HCT116 (cell line): ENCODE measurements at places on chromosomes 1 and 21. TPM values are rescaled to one million over a fixed set of nuclear protein-coding genes. Genes with fewer than 3 reads are reported as not detected.

GRCh38 chr21:33892853-33893252, 22.8 kb downstream of the ATP5PO start:
- no peaks in the 10 kb centered on the region for H3K27me3 ChIP-seq
- H3K27ac ChIP-seq = no peak overlapping the region
- no peak for DNase-seq
- H3K4me3 ChIP-seq = no peak overlapping the region
- H3K36me3 ChIP-seq = no peaks in the 10 kb centered on the region

The DMRTA2 gene
- total RNA-seq = not detected

GRCh38 chr1:42926879-42927242, 31.8 kb downstream of the SLC2A1 start:
- H3K27me3 ChIP-seq = no peaks in the 10 kb centered on the region
- DNase-seq = no peak
- peaks cover 57% of the 10 kb centered on the region for H3K4me1 ChIP-seq
- no peak overlapping the region for H3K4me3 ChIP-seq

The EPHA8 gene
- total RNA-seq = 0.30 TPM

DNA sequence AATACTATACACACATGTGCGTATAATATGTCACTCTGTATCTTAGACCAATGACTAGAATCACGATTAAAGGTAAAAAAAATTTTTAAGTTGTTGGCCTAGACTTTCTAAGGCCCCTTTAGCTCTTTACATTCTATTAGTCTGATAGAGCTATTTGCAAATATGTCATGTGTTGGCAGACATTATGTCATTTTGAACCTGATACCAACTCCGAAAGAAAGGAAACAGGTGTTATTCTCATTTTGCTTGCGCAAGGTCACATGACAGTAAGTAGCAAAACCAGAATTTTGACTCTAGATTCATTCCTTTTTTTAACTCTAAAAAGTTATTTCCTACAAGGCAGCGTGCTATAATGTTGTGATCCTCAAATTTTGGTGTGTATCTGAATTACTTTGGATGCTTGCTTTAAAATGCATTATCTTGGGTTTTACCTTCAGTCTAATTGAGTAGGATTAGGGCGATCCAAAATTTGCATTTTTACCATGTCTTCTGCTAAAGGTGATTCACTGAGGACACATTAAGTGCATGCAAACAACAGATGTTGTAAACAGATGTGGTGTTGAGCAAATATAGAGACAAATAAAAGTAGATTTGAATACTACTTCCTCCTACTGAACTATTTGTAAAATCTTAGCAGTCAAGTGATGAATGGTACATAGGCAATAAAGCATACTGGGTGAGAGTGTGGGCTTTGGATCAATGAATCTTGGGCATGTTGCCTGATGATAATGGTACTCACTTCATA, 63.5 kb upstream of the KIAA1614 start:
- no peak overlapping the region for H3K4me3 ChIP-seq
- no peaks in the 10 kb centered on the region for H3K4me1 ChIP-seq
- no peaks in the 10 kb centered on the region for H3K27me3 ChIP-seq
- H3K27ac ChIP-seq = no peak overlapping the region
- no peaks in the 10 kb centered on the region for H3K36me3 ChIP-seq

DNA sequence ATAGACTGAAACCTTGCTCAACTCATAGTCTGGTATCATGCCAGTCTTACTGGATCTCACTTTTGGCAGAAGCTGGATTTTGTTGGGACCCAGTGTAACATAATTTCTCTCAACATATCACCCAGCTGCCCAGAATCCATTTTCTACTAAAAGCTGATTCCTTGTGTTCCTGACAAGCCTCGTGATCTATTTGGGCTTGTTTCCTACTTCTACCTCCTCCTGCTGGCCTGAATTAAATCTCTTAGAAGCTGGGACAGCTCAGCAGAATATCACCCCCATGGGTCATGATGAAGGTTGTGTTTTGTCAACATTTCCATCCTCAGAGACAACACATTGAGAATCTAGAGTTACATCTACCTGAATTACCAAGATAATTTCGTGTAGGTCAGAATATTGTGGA, 7.7 kb downstream of the GOLT1A start:
- no peak for DNase-seq
- peaks cover 27% of the 10 kb centered on the region for H3K4me1 ChIP-seq
- H3K4me3 ChIP-seq = no peak overlapping the region

The PGLYRP4 gene
- not detected for total RNA-seq

DNA sequence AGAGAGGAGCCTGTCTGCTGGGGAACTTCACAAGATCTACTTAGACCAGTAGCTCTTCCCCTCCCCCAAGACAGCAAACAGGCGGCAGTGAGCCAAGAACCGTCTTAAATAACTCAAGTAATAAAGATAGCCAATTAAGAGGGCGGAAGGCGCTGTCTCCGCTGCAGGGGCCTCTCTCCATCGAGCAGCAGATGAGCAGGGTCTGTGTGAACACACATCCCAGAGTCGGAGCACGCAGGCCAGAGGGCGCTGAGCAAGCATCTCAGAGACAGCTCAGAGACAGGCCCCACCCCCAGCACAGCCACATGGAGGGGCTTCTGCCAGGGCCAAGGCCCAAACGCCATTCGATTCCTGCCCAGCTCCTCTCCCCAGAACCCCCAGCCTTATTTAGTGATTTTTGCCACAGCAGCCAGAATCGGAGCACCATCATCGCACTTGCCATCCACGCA, 11.1 kb downstream of the IFFO2 start:
- no peaks in the 10 kb centered on the region for H3K36me3 ChIP-seq
- H3K27me3 ChIP-seq = no peaks in the 10 kb centered on the region
- H3K27ac ChIP-seq = no peak overlapping the region
- no peak for DNase-seq

DNA sequence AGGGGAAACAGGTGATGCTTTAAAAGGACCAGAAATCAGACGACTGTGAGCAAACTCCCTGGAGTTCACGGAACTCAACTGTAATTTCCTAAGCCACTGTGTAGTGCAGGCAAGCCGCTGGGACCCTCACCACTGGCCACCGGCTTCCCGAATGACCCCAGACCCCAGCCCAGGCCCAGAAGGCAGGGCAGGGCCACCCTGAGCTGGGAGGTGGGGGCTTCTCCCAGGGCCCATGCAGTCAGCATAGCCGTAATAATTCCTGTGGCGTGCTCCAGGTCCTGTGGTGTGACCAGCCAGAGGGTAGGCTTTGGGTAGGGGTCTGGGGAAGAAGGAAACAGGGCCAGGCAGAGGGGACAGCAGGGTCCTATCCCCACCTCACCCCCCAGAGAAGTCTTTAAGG, 3.5 kb upstream of the ARF1 start:
- no peaks in the 10 kb centered on the region for H3K27me3 ChIP-seq
- no peaks in the 10 kb centered on the region for H3K4me1 ChIP-seq
- H3K27ac ChIP-seq = no peak overlapping the region
- DNase-seq = no peak
- H3K36me3 ChIP-seq = 0 out of 2 replicates have a peak, but pooled peaks cover under 1% of the 10 kb centered on the region
- no peak overlapping the region for H3K4me3 ChIP-seq

GRCh38 chr21:32114419-32115035, 164.3 kb downstream of the MIS18A start:
- H3K4me1 ChIP-seq = no peaks in the 10 kb centered on the region
- peaks cover 68% of the 10 kb centered on the region for H3K27me3 ChIP-seq
- H3K4me3 ChIP-seq = no peak overlapping the region
- H3K36me3 ChIP-seq = no peaks in the 10 kb centered on the region
- no peak for DNase-seq

The PTCH2 gene
- 1.3 TPM for total RNA-seq

The HRNR gene
- total RNA-seq = not detected
